CD14-positive monocyte (primary cell): ENCODE measurements at places on chromosomes 16 and 17. TPM values are rescaled to one million over a fixed set of nuclear protein-coding genes. Genes with fewer than 3 reads are reported as not detected.

NPIPB4 gene
- polyA plus RNA-seq: 0.55 TPM

SLC5A11 gene
- polyA plus RNA-seq: not detected

TVP23A gene
- polyA plus RNA-seq: 0.06 TPM

RDM1 gene
- not detected in 2 replicates for polyA plus RNA-seq

ADPRM gene
- polyA plus RNA-seq: 3.0 and 7.5 TPM in 2 replicates

VAC14 gene
- polyA plus RNA-seq: 49.4 and 54.8 TPM in 2 replicates

GPRC5B gene
- polyA plus RNA-seq: 0.06 TPM

ENGASE gene
- polyA plus RNA-seq: 96.9 and 150 TPM in 2 replicates

TMEM114 gene
- polyA plus RNA-seq: not detected

ZG16 gene
- polyA plus RNA-seq: not detected

SDK2 gene
- polyA plus RNA-seq: 0.01 TPM in 2 replicates

KRTAP9-8 gene
- not detected for polyA plus RNA-seq

CA7 gene
- not detected for polyA plus RNA-seq

KRTAP4-9 gene
- polyA plus RNA-seq: not detected

DNA sequence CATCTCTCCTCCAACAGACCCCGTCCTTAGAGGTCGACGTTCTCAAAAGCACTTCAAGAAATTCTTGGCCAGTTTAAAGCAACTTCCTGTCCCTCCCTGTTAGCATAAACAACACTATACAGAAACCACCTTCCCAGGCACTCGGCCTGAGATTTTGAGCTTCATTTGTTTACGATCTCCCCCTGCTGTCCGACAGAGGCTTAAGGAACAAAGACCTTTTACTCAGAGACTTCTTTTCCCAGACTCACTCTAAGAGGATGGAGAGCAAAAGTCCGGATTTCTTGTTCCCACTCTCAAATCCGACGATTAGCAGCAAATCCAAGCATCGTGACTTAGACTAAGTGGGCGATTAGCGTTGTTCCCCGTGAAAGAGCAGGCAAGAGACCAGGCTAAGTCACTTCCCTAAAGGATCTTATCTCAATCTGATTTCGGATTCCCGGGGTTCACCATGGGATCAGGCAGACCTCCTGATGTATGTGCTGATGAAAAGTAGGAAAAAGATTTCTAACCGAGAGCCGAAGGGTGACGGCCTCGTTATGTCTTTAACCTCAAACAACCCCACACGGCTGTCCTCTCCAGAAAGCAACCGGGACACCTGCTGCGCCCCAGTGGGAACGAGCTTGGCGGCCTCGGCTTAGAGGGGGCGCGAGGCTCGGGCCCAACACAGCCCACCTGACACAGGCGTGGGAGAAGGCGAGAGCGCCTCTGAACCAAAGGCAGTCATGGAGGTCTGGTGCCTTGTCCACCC, 598 bp downstream of the INPP5K start:
- peaks cover 61% of the 10 kb centered on the region for H3K36me3 ChIP-seq
- DNase-seq: peak; percentile 68
- peak overlapping the region; percentile 87 for H3K4me3 ChIP-seq
- peaks cover 22% of the 10 kb centered on the region for H3K4me1 ChIP-seq

GRCh38 chr17:41647038-41647813, 22.9 kb upstream of the KRT17 start:
- H3K36me3 ChIP-seq: no peaks in the 10 kb centered on the region
- DNase-seq: no peak
- no peak overlapping the region for H3K4me3 ChIP-seq
- no peak overlapping the region for H3K27ac ChIP-seq
- H3K27me3 ChIP-seq: no peaks in the 10 kb centered on the region

- DNase-seq: peak; percentile 26
- peaks cover 51% of the 10 kb centered on the region for H3K4me1 ChIP-seq
- H3K4me3 ChIP-seq: peak overlapping the region; percentile 30
Measured at GRCh38 chr17:81427173-81428120, 32.2 kb downstream of the BAHCC1 start.

- H3K36me3 ChIP-seq: no peaks in the 10 kb centered on the region
- no peak overlapping the region for H3K27ac ChIP-seq
- no peaks in the 10 kb centered on the region for H3K27me3 ChIP-seq
- no peaks in the 10 kb centered on the region for H3K4me1 ChIP-seq
- no peak for DNase-seq
Measured at GRCh38 chr16:82281544-82281943, 111.5 kb upstream of the MPHOSPH6 start.

- no peak overlapping the region for H3K4me3 ChIP-seq
- H3K27me3 ChIP-seq: no peaks in the 10 kb centered on the region
- H3K27ac ChIP-seq: no peak overlapping the region
Measured at GRCh38 chr16:46885960-46886763, 2.0 kb downstream of the GPT2 start.

DNA sequence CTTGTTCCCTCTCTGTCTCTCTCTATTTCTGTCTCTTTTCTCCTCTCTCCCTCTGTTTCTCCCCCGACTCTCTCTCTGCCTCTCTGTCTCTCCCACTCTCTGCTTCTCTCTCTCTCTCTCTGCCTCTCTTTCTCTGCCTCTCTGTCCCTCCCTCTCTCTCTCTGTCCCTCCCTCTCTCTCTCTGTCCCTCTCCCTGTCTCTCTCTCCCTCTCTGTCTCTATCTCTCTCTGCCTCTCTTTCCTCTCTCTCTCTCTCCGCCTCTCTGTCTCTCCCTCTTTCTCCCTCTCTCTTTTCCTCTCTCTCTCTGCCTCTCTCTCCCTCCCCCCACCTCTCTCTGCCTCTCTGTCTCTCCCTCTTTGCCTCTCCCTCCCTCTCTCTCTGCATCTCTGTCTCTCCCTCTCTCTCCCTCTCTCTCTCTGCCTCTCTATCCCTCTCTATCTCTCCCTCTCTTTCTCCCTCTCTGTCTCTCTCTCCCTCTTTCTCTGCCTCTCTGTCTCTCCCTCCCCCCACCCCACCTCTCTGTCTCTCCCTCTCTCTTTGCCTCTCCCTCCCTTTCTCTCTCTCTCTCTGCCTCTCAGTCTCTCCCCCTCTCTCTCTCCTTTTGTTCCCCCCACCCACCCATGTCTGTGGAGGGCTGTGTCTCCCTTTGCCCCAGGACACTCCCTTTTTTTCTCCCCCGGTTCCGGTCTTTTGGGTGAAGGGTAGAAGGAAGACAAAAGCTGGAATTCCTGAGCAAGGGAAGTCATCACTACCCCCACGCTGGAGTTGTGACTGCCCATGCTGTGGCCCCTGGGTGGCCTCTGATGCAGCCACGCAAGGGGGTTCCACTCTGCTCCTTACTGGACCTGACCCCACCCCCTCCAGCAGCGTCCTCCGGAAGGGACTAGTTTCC, 27.1 kb upstream of the MGAT5B start:
- no peaks in the 10 kb centered on the region for H3K36me3 ChIP-seq
- DNase-seq: no peak
- no peak overlapping the region for H3K27ac ChIP-seq
- H3K27me3 ChIP-seq: peaks cover 26% of the 10 kb centered on the region
- H3K4me1 ChIP-seq: no peaks in the 10 kb centered on the region

DNA sequence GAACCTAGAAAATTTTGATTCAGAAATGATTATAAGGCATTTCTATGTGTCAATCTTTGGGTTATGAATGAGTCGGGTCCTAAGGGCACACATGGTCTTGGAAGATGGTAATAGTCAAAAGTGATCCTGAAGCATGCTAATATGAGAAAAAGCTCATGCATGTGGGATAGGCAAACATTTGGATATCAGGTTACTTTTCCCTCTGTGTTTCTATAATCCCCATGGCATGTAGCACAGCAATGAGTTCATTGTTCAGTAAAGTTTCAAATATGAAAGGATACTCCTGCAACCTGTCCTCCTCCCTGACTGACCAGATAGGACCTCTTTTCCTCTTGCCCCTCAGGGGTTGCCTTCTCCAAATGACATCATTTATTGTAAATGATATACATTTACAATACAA, 249.9 kb upstream of the MON1B start:
- no peaks in the 10 kb centered on the region for H3K36me3 ChIP-seq
- H3K27ac ChIP-seq: no peak overlapping the region
- no peak for DNase-seq

- peaks cover 11% of the 10 kb centered on the region for H3K27me3 ChIP-seq
- peaks cover 10% of the 10 kb centered on the region for H3K4me1 ChIP-seq
- no peak overlapping the region for H3K4me3 ChIP-seq
Measured at GRCh38 chr16:75494184-75494583, 1.1 kb downstream of the CHST6 start.

DNA sequence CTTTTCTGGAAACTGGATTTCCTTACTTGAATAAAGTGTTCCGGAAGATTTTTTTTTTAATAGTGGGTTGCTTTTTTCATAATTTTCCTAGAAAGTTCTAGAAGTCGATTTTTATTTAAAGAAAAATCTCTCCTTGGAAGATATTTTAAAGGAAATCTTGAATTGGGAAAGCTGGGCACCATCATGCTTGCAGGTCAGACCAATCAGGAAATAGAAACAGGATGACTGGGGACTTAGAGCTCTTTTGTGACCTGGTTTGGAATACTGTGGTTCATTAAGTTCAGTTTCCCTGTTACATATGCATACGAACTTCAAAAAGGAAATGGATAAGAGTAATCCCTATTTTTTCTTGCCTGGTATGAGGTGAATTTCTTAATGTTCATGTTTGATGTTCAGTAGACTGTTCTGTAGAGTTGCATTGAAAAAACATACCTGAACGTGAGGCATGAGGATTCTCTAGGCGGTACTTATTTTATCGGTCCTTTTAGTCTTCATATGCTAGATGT, 1.2 kb downstream of the NFATC3 start:
- H3K27ac ChIP-seq: peak overlapping the region; percentile 82
- DNase-seq: no peak
- peak overlapping the region; percentile 98 for H3K4me3 ChIP-seq
- peaks cover 69% of the 10 kb centered on the region for H3K4me1 ChIP-seq
- H3K36me3 ChIP-seq: no peaks in the 10 kb centered on the region
- H3K27me3 ChIP-seq: no peaks in the 10 kb centered on the region

DNA sequence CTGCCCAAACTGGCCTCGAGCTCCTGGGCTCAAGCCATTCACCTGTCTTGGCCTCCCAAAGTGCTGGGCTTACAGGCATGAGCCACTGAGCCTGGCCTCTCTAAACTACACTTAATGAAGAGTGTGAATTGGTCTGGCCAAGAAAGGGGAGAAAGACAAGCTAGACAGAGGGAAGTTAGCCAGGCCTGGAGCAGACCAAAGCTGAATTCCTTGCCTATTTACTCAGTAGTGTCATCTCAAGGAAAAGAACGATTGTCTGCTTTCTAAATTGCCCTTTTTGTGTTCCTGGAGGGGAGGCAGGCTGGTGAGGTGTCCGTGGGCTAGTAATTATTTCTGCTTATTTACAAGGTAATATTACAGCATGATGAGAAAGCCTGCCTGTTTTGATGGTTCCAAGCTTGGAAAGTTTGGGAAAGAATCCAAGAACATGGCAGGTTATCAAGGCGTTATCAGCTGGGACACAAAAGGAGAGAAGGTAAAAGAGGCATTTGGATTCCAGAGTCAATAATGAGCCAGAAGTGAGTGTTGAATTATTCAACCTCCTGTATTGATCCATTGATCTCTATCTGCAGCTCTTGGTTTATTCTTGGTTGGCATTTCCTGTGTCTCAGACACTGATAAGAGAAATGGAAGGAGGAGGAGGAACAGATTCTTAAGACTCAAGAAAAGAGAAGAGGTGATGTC, 6.3 kb upstream of the CBFB start:
- no peak overlapping the region for H3K27ac ChIP-seq
- DNase-seq: no peak
- H3K27me3 ChIP-seq: no peaks in the 10 kb centered on the region
- H3K36me3 ChIP-seq: no peaks in the 10 kb centered on the region

DNA sequence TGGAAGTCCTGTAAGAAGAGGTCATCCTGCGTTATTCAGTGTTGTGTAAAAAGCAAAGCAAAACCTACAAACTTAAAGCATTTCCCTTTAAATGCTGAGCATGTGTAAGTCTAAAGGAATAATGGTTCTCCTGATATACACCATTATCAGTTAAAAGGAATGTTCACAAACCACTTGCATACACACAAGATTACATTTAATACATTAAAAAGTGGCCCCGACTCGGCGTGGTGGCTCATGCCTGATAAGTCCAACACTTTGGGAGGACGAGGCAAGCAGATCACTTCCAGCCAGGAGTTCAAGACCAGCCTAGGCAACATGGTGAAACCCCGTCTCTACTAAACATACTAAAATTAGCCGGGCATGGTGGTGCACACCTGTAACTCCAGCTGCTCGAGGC, 30.5 kb downstream of the CPPED1 start:
- no peaks in the 10 kb centered on the region for H3K4me1 ChIP-seq
- no peak overlapping the region for H3K4me3 ChIP-seq
- no peak for DNase-seq
- no peak overlapping the region for H3K27ac ChIP-seq
- no peaks in the 10 kb centered on the region for H3K27me3 ChIP-seq
- H3K36me3 ChIP-seq: peaks cover 95% of the 10 kb centered on the region

DNA sequence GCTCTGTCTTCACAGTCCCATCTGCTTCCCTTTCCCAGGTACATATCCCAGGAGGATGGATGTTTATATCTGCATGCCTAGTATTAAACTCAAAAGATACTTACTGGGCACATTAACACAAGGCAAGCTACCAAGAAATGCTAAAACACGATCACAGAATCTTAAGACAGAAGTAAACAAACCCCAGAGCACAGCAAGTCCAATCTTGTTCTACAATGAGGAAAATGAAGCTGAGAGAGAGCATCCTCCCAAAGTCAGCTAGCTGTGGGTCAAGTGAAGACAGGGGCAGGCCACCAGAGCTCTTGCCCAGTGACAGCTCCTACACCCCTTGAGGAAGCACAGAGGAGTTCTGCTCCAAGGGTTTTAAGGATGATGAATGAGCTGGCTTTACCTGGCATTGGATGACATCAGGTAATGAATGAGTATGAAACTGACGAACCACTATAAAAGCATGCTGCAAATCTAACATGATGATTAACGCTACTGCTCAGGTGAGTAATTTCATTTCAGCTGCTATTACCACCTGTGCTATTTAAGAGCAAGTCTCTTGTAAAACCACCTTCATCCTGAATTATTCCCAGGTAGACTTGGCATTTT, 20.3 kb downstream of the XPO6 start:
- no peaks in the 10 kb centered on the region for H3K27me3 ChIP-seq
- DNase-seq: no peak
- H3K4me1 ChIP-seq: peaks cover 62% of the 10 kb centered on the region
- no peak overlapping the region for H3K4me3 ChIP-seq
- no peak overlapping the region for H3K27ac ChIP-seq

DNA sequence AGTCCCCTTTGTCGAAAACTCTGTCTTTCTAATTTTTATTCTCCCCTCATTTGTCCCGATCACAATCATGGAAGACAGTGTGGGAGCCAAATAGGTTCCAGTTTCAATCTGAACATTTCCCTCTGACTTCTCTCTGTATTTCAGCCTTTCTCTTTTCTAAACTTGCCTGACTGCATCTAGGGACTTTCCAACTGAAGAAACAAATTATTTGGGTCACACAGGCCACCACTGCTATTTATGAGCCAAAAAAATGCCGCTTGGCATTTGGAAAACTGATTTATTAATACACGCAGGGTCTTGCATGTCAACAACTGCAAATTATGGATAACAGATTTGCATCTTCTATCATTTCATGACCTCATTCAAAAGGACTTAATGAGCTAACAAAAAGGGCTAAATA, 55.2 kb upstream of the ELAC2 start:
- H3K36me3 ChIP-seq: no peaks in the 10 kb centered on the region
- no peak overlapping the region for H3K4me3 ChIP-seq
- no peak overlapping the region for H3K27ac ChIP-seq
- no peaks in the 10 kb centered on the region for H3K4me1 ChIP-seq

GRCh38 chr16:14202095-14202494, 131.0 kb downstream of the MRTFB start:
- H3K4me3 ChIP-seq: no peak overlapping the region
- H3K27me3 ChIP-seq: no peaks in the 10 kb centered on the region
- H3K36me3 ChIP-seq: no peaks in the 10 kb centered on the region
- H3K4me1 ChIP-seq: peaks cover 26% of the 10 kb centered on the region
- no peak overlapping the region for H3K27ac ChIP-seq
- DNase-seq: no peak
